ENCODE measurements at places on chromosomes 4 and X.

DNA sequence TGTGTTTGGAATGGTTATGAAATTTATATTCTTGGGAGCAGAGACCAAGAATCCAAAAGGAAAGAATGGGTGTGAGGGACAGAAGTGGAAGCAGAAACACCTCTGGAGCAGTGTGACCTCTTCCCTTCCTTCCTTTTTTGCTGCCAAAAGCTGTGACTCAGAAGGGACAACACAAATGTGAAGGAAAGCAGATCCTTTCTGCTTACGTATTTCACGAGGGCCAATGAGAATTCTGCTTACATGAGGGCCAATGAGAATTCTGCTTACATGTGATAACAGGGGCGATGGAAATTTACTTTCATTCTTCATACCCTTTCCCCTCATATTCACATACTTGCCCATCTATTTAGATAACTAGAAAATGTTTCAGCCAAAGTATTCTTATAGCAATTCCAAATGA, 404.6 kb downstream of the PRDM5 start:
- DNase-seq, result no peak

GRCh38 chrX:77276742-77277141, 170.4 kb upstream of the FGF16 start:
- DNase-seq, result no peak

- no peak for DNase-seq
Measured at GRCh38 chr4:54556587-54556986, 101.2 kb upstream of the KIT start.

DNA sequence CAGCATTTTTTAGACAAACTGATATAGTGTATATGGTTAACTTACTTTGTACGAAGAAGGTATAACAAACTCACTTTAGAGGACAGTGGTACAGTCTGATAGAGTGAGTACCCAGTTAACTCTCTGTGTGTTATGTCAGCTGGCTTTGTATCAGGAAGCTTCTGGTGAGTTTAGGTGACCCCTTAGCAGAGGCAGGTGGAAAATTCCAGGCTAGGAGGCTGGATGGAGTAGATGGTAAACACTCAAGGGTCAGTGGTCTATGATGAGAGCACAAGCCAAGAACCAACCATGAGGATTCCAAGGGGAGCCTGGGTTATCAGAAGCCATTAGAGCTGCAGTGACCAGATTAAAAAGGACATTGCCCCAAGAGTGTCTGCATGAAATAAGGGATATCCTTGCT, 227.3 kb upstream of the CENPE start:
- DNase-seq, result no peak

DNA sequence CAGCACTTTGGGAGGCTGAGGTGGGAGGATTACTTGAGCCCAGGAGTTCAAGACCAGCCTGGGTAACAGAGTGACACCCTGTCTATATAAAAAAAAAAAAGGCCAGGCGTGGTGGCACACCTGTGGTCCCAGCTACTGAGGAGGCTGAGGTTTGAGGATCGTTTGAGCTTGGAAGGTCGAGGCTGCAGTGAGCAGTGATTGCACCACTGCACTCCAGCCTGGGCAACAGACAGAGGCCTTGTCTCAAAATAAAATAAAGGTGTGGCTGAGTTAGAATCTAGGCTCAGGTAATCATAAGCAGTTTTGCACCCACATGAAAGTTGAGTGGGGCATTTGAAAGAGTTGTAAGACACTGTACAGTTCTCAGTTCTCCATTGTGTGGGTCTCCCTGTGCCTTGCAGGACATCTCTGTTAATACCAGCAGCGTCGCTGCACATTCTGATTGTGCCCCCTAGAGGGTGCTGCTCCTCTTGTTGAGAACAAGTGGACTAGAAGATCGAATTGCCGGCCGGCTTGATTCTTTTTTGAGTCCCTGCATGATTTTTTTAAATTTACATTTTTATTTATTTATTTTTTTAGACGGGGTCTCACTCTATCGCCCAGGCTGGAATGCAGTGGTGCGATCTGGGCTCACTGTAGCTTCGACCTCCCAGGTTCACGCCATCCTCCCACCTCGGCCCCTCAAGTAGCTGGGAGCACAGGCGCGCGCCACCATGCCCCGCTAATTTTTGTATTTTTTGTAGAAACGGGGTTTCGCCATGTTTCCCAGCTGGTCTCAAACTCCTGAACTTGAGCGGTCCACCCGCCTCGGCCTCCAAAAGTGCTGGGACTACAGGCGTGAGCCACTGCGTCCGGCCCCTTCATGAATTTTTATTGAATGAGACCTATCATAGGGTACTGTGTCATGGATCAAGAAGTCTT, 73.6 kb upstream of the RBMX start:
- peak; percentile 23 for DNase-seq

GRCh38 chr4:163959932-163960331, 465.4 kb downstream of the TMA16 start:
- DNase-seq, result no peak

DNA sequence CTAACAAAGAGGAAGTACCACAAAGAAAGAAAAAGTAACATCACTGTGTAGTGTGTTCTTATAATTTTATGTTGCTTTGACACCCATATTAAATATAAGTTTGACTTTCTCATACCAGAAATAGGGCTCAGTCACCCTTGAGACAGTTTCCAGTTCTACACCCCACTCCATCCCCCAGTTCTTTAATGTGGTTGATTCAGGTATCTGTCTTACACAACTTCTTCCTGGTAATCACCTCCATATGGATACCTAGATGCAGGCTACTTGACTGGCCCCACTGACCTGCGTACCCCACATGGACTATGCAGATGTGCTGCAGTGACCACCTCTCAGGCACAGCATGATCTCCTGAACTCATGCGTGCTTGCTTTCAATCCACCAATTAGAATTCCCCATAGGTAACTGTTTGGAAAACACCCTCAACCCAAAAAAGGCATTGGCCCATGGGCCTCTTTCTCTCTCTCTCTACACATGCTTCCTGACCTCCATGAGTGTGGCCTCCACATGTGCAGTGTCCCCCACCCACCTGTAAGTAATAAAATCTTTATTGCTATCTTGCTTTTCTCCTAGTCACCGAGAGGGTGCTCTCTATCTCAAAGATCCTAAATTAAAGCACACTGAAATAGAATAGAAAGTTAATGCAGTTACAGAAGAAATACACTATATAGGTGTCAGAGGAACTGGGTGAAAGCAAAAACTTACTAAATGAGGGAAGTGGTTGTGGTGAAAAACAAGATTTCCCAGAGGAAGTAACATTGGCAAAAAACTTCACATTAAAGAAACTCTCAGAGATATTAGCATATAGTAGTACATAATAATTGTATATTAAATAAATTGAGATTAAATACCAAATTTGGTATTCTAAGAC, 98.4 kb downstream of the ZAR1 start:
- DNase-seq, result no peak

DNA sequence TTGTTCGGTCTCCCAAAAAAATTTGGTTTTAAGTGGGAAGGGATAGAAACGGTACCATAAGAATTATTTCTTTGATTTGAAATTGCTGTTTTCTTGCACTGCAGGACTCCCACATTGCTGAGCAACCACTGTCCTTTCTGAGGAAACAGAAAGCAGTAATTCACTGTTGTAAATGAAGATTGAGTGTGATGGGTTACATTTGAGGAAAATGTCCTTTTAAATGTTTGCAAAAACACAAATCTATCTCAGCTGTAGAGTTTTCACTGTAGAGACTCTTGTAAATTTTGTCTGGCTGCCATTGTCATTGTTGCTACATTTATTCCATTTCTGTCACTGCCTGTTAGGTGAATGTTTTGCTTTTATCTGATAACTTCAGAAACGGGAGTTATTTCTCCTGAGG, 105.2 kb downstream of the FRAS1 start:
- DNase-seq, result no peak

- no peak for DNase-seq
Measured at GRCh38 chrX:4572691-4573090, 859.2 kb upstream of the PRKX start.

GRCh38 chr4:148114436-148114835, 327.8 kb downstream of the NR3C2 start:
- no peak for DNase-seq

Measured in activated CD4-positive, CD25-positive, alpha-beta regulatory T cell treated with anti-CD3 and anti-CD28 coated beads, Interleukin-2, amount 50 U/mL, for 16 hours (primary cell).